ENCODE measurements at places on chromosomes 5 and 9. TPM values are rescaled to one million over a fixed set of nuclear protein-coding genes. Genes with fewer than 3 reads are reported as not detected.

The OR1J1 gene
- not detected for total RNA-seq

The KIAA0825 gene
- 2.5 TPM for total RNA-seq

GRCh38 chr5:111225926-111226325, 1.7 kb downstream of the CAMK4 start:
- H3K4me1 ChIP-seq, result no peaks in the 10 kb centered on the region
- H3K27ac ChIP-seq, result no peak overlapping the region
- DNase-seq, result no peak
- H3K4me3 ChIP-seq, result no peak overlapping the region
- peaks cover 17% of the 10 kb centered on the region for H3K27me3 ChIP-seq
- no peaks in the 10 kb centered on the region for H3K36me3 ChIP-seq

GRCh38 chr9:116842658-116843057, 155.6 kb downstream of the TRIM32 start:
- no peaks in the 10 kb centered on the region for H3K4me1 ChIP-seq
- no peak overlapping the region for H3K27ac ChIP-seq
- H3K36me3 ChIP-seq, result no peaks in the 10 kb centered on the region
- no peak overlapping the region for H3K4me3 ChIP-seq

Data from gastrocnemius medialis (tissue), 4 donors.